ENCODE measurements at places on chromosomes 4 and X.

DNA sequence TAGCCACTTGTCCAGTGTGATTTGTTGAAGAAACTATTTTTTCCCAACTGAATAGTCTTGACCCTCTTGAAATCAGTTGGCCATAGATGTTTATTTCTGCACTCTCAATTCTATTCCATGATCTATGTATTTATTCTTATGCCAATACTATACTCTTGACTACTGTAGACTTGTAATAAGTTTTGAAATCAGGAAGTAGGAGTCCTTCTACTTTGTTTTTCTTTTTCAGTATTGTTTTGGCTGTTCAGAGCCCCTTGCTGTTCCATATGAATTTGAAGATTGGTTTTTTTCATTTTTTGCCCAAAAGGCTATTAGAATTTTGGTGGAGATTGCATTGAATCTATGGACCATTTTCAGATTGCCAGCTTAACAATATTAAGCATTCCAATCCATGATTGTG lies 10.2 kb downstream of the SAP30 start:
- DNase-seq = no peak

DNA sequence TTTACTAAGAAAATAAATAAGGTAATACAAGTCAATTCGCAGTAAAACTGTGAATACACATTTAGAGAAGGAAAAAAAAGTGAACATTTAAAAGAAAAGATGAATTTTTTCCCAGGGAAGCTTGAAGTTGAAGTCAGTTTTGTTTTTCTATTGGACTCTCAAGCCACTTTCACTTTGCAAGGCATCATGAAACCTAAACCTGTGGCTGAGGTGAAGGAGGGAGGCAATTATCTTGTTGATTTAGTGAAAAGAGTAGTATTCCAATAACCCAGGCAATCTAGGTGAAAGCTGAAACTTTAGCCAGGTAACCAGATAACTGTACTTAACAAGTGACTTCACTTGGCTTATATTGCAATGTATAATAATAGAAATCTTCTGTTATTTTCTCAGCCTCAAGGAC lies 138.6 kb downstream of the HDX start:
- no peak for DNase-seq

- DNase-seq = no peak
Measured at GRCh38 chrX:44947995-44948394, 75.0 kb downstream of the KDM6A start.

DNA sequence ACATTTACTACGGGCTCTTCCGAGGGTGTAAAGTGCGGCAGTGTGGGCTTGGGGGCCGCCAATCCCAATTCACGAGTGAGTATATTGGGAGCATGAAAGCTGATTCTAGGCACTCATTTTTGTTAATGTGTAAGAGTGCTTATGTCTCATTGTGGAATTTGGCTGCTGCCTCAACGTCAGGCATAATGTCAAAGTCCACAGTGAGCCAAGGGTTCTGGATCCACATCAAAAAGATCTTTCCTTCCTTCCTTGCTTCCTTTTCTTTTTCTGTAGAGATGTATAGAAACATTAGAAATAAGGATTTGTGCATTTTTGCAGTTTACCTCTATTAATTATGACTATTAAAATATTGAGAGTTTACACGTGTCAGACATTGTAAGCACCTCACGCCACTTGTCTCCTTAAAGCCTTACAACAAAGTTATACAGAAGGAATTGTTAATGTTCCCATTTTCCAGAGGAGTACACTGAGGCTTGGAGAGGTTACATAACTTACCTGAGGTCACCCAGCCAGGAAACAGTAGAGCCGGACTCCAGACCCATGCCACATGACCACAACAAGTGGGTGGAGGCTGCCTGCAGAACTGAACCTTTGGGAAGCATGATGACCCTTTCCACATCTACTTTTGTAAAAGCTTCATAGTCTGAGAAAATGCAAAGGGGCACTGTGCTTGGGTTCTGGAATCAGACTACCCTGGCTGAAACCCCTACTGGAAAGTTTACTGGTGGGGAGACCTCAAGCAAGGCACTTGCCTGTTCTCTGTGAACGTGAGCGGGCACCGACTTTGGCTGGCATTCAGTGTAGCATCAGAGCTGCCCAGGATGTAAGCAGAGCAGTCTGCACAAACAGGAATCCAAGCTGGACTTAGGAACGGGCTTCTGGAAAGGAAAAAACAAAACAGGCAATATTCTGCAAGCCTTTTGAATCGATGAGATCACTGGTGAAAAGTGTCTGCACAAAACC lies 761 bp downstream of the CLRN2 start:
- no peak for DNase-seq

GRCh38 chr4:29927895-29928294 lies 792.3 kb upstream of the PCDH7 start:
- no peak for DNase-seq

DNA sequence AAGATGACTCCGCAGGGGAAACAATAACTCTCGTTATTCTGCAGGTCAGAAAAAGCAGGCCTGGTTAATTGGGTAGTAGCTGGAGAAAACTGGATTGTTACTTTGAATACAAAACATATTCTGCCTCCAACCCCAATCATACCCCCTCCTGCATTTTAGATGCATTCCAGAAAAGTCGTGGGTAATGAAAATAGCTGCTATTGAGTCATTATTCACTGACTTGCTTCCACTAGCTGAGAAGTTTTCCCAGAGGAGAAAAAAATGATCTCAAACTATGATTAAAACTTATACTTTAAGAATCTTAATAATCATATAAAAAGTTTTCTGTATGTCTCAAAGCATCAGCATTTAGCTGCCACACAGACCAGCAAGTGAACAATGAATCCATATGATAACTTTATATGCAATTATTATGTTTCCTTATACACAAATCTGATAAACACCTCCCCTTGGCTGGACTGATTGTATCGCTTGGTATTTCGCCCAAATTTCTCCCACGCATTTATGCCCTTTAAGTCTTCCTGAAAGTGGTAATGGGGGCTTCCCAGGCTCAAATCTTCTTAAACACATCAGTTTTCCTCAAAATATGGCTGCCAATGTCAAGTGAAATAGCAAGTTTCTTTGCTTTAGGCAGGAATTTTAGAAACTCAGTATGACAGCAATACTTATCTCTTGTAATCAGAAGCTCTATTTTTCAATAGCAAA lies 181.0 kb downstream of the LDB2 start:
- peak; percentile 40 for DNase-seq

DNA sequence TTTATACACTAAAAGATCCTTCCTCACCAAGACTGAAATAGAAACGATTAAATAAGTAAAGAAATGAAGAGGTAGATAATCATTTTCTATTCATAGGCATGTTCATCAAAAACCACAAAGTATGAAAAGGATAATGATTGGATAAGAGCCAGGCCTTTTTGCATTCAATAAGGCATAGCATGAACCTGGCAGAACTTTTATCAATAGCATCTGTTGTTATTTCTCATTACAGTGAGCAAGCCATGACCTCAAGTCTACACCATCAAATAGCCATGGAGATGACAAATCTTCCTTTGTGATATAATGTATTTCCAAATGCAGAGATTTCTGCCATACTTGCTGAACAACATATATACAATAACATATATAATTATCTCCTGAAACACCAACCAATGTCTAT lies 206.0 kb upstream of the SLC7A11 start:
- no peak for DNase-seq

DNA sequence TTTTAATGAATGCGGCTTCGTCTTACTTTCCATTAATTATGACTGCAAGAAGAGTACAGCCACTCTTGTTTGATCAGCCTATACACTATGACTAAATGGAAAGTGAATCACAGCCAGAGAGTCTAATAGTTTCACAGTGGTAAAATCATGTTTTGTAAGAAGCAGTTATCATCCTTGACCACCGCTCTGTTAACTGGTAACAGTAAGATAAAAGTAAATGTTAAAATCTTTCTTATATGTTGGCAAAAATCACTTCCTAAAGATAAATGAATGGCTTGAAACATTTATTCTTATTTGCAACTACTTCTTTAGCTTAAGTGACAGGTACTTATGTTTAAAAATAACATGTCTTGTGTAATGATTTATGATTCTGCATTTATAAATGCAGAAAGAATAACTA lies 13.2 kb downstream of the GALNT7 start:
- DNase-seq = peak; percentile 57

- DNase-seq = no peak
Measured at GRCh38 chr4:187929024-187929423, 66.5 kb upstream of the ZFP42 start.

DNA sequence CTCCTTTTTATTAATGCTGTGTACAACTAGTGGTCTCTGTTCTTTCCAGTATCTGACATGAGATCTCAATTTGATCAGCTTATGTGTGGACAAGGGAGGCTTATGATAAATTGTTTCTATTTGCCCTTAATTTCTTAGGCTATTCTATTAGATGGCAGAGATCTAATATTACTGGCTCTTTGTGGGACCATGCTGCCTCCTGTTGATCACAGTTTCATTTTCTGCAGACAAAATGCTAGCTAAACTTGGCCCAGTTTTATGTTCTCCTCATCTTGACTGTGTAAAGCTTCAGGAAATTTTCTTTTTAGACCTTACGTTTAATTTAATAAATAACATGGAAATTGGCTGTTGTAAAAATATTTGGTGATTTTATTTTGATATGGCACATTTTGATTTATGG lies 627.1 kb upstream of the AADAT start:
- DNase-seq = no peak

DNA sequence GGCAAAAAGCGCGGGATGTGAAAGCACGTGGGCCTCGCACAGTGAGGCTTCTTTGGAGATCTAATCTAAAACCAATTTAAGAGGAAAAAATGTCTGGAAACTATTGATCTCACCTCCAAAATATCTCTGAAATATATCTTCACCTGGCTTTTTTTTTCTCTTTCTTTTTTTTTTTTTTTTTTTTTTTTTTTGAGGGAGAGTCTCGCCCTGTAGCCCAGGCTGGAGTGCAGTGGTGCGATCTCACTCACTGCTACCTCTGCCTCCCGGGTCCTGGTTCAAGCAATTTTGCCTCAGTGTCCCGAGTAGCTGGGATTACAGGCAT lies 383 bp upstream of the ZMAT1 start:
- DNase-seq = no peak

DNA sequence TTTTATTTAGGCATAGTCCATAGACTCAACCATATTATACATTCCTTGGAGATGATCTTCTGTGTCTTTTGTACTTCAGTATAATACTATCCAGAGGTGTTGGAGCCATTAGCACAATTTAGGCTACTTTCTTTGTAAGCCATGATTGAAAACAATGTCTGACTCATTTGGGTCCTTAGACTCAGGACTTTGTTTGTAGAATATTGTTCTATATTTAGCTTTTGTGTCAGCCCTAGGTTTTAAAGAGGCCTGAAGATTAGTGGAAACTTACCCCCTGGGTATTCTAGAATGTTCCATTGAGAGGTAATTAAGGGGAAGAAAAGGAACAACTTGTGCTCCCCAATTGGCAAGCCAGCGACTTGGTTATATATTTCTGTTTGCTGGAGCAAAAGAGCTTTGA lies 145.2 kb upstream of the SCML1 start:
- DNase-seq = no peak

- no peak for DNase-seq
Measured at GRCh38 chr4:6938237-6938636, 28.6 kb downstream of the TBC1D14 start.

DNA sequence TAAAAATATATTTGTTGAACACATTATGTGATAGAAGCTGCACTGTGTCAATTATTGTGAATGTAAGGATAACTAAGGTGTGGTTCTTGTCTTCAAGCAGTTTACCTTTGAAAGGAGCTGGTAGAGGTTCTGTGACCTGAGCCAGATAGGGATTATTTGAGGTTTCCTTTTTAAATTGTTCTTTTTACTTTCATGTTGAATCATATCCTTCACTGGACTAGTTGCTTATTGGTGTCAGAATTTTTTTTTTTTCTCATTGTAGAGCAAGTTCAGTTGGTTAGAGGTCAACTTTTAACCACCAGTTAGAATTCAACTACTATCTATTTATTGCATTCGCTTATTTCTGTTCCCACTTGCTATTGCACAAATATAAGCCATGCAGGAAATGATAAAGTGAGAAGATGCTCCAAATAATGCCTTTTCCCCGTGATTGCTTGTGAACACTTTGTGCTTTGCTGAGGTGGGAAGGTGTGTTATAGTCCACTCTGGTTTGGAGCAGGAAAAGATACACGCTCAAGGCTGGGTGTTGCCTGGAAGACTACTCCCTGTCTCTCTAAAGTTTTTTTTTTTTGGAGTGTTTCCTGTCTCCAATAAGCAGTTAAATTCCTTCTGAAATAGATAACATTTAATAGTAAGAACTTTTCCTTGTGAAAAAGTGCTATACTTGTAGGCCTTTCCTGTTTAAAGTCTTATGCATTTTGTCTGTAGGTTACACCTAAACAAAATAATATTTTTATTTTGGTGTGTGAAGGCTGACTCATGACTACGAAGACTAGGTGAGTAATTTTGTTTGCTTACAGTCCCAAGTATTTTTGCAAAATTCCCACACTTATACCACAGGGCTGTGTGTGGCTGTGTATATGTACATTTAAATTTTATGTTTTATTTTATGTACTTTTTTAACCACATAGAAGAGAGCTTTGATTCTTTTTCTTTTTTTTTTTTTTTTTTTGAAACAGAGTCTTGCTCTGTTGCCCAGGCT lies 83.8 kb upstream of the LCORL start:
- DNase-seq = no peak

- no peak for DNase-seq
Measured at GRCh38 chrX:51487960-51488267, 8.5 kb downstream of the NUDT11 start.

- no peak for DNase-seq
Measured at GRCh38 chrX:42714981-42715700, 62.8 kb downstream of the PPP1R2C start.

GRCh38 chrX:14871767-14872166 lies 1.1 kb downstream of the FANCB start:
- DNase-seq = no peak

- no peak for DNase-seq
Measured at GRCh38 chrX:137792214-137792613, 226.3 kb downstream of the ZIC3 start.

DNA sequence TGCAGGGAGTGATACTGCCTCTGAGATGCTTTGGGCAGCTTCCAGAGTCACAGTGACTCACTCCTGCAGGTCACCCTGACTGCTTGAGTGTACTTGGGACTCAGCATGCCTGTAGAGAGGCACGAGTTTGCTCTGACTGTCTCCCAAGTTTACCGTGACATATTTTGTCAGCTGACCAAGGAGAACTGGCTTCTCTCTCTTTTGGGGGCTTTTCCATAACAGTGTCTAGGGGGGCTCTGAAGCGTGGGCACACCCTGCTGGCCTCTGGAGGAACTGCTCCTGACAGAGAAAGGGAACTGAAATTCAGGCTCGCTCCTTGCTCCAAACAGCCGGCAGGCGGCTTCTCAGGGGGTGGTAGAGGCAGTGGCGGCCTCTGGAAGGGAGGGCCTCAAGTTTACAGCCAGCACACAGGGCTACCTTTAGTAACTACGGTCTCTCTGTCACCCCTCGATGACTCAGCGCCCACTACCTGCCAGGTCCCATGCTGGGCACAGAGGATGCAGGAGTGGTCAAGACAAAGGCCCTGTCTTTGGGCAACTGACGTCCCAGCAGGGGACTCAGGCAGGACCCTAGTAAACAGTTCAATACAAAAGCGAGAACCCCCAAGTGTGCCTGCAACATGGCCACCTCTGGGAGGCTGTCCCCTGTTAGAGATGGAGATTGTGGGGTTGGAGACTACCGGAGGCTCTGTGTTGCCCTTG lies 17.8 kb downstream of the ZNF185 start:
- DNase-seq = no peak

- no peak for DNase-seq
Measured at GRCh38 chrX:81316163-81316562, 114.3 kb downstream of the SH3BGRL start.

All from stromal cell of bone marrow (primary cell).